Progenitor cell of endocrine pancreas (in vitro differentiated cells): ENCODE measurements at places on chromosomes 2 and 18.

GRCh38 chr18:55365342-55365741, 222.7 kb downstream of the TCF4 start:
- no peak for DNase-seq
- no peaks in the 10 kb centered on the region for H3K27me3 ChIP-seq
- no peak overlapping the region for H3K27ac ChIP-seq
- H3K4me1 ChIP-seq: no peaks in the 10 kb centered on the region

- no peak for DNase-seq
- H3K4me3 ChIP-seq: no peak overlapping the region
- peaks cover 7% of the 10 kb centered on the region for H3K36me3 ChIP-seq
- H3K27me3 ChIP-seq: no peaks in the 10 kb centered on the region
- H3K4me1 ChIP-seq: peaks cover 17% of the 10 kb centered on the region
These were observed 218.3 kb upstream of the SMAD7 start for GRCh38 chr18:49169037-49169521.

DNA sequence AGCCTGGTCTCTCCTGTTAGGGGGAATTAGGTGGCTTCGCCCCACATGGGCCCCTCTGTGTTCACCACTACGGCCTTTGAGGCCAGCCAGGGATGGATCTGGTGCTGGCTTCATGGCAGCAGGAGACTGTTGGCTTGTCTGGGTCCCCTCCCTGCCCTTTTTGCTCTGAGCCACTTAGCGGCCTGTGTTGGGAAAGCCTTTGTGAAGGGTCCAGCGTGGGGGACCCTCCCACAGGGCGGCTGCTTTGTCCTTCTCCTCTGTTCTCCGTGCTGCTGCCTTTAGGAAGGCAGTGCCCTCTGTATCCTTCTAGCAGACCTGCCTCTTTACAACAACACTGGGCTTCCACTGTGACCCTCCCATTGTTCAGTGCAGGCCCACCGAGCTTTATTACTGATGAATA, 118.4 kb downstream of the TSN start:
- no peak overlapping the region for H3K27ac ChIP-seq
- H3K4me1 ChIP-seq: peaks cover 11% of the 10 kb centered on the region

GRCh38 chr2:108917526-108917925, 71.5 kb downstream of the EDAR start:
- DNase-seq: no peak
- H3K36me3 ChIP-seq: no peaks in the 10 kb centered on the region

GRCh38 chr2:79178076-79178674, 18.6 kb upstream of the REG3A start:
- H3K4me1 ChIP-seq: peaks cover 24% of the 10 kb centered on the region
- H3K27ac ChIP-seq: peak overlapping the region; percentile 69
- no peak for DNase-seq
- peak overlapping the region; percentile 46 for H3K4me3 ChIP-seq
- peaks cover 19% of the 10 kb centered on the region for H3K36me3 ChIP-seq
- no peaks in the 10 kb centered on the region for H3K27me3 ChIP-seq

GRCh38 chr2:170500770-170501169, 214.4 kb upstream of the SP5 start:
- H3K36me3 ChIP-seq: no peaks in the 10 kb centered on the region
- peaks cover 19% of the 10 kb centered on the region for H3K4me1 ChIP-seq
- H3K27me3 ChIP-seq: peaks cover 28% of the 10 kb centered on the region
- H3K4me3 ChIP-seq: no peak overlapping the region

DNA sequence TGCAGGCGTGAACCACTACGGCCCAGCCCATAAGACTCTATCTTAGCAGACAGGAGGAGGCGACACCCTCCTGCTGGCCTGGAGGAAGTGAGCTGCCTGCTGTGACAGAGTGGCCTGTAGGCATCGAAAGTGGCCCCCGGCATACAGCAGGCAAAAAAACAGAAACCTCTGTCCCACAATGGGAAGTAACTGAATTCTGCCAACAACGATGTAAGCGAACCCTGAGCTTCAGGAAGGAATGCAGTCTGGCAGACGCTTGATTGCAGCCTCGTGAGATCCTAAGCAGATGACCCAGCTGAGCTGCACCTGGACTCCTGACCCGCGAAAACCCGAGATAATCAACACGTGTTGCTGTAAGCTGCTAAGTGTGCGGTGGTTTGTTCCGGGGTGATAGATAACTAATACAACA, 13.6 kb downstream of the MRO start:
- H3K27me3 ChIP-seq: peaks cover 20% of the 10 kb centered on the region
- H3K4me3 ChIP-seq: no peak overlapping the region
- no peak overlapping the region for H3K27ac ChIP-seq
- DNase-seq: no peak
- H3K4me1 ChIP-seq: peaks cover 7% of the 10 kb centered on the region
- H3K36me3 ChIP-seq: no peaks in the 10 kb centered on the region

DNA sequence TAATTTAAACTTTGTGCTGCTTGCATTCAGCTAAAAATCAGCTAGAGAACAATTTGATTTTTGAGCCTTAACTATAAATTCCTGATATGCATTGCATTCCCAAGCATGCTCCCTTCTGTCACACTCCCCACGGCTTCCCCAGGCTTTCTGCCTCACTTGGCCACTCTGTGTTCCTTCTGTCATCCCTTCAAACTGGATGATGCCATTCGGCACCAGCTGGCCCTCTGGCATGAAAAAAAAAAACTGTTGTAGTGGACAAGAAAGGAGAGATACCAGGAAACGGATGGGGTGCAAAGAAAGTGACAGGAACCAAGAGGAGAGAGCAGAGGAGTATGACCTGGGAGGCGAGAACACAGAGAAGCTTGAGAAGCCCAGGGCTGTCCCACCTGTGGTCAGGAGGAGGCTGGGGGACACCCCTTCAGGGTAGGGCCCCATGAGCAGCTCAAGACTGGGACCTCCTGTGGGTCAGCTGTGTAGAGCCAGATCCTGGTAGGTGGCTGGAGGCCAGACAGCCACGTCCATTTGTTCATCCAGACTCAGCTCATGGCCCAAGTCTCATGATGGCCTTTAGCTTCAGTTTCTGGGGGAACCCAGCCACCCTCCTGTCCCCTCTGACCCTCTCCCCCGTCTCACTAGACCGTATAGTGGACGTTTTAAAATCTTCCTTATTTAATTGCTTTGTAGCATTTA, 211.8 kb downstream of the GBX2 start:
- H3K4me1 ChIP-seq: no peaks in the 10 kb centered on the region
- H3K36me3 ChIP-seq: peaks cover 3% of the 10 kb centered on the region
- DNase-seq: no peak
- H3K27me3 ChIP-seq: no peaks in the 10 kb centered on the region

DNA sequence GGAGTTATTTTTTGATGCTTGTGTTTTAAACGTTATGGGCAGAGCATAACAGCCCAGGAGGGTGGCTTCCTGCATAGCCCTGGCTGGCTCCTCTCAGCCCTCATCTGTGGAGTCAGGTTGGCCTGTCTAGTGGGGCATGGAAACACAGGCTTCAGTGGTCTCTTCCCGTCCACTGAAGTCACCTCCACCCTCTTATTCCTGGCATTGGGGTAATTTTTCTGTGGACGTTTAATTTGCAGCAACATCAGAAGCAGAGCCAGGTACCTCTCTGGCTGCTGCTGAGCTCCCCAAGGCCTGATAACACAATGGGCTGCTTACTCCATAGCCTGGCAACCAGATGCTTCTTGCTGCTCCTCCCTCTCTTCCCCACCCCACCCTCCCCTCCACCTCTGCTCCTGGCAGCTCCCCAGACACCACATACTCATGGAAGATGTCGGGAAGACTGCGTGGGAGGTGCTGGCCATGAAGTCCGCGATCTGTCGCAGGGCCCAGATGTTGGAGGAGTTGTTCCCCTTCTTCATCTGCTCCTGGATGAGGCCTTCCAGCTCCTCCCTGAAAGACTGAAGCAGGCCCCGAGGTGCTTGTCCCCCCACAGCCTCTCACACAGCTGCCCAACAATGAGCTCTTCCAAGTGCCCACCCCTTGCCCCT, 64.0 kb downstream of the ADD2 start:
- no peaks in the 10 kb centered on the region for H3K27me3 ChIP-seq
- H3K36me3 ChIP-seq: no peaks in the 10 kb centered on the region
- no peak overlapping the region for H3K4me3 ChIP-seq

- H3K27me3 ChIP-seq: peaks cover 5% of the 10 kb centered on the region
- no peaks in the 10 kb centered on the region for H3K4me1 ChIP-seq
- no peak overlapping the region for H3K27ac ChIP-seq
- no peak overlapping the region for H3K4me3 ChIP-seq
These were observed 45.9 kb upstream of the ITGA4 start for GRCh38 chr2:181411105-181411849.

GRCh38 chr2:12068796-12069538, 322.5 kb downstream of the LPIN1 start:
- no peak overlapping the region for H3K27ac ChIP-seq
- DNase-seq: no peak
- H3K27me3 ChIP-seq: no peaks in the 10 kb centered on the region
- H3K4me3 ChIP-seq: no peak overlapping the region
- H3K4me1 ChIP-seq: no peaks in the 10 kb centered on the region
